Activated T-cell treated with anti-CD3 and anti-CD28 coated beads, Interleukin-2, amount 50 U/mL, for 48 hours (primary cell): ENCODE measurements at places on chromosomes 16 and 17.

GRCh38 chr17:33976831-33977230, 278.3 kb upstream of the CCL2 start:
- no peak for DNase-seq

GRCh38 chr17:45256114-45256966, 5.6 kb downstream of the SPATA32 start:
- no peak for DNase-seq

- no peak for DNase-seq
Measured at GRCh38 chr17:80198144-80198661, 21.9 kb downstream of the SGSH start.

DNA sequence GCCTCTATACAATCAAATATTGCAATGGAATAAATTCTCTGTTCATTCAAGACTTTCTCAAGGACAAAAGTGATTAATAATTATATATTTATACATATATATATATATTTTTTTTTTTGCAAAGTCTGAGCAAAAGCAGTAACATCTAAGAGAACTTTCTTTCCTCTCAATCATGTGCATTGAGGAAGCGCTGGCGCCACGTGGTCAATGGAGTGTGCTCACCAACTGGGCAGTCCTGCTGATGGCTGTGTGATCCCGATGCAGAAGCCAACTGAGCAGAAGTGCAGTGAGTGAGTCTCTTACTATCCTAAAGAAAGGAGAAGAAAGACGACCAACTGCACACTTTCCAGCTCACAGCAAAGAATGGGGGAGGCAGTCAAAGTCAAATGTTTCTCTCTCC, 37.2 kb upstream of the ULK2 start:
- DNase-seq = no peak

DNA sequence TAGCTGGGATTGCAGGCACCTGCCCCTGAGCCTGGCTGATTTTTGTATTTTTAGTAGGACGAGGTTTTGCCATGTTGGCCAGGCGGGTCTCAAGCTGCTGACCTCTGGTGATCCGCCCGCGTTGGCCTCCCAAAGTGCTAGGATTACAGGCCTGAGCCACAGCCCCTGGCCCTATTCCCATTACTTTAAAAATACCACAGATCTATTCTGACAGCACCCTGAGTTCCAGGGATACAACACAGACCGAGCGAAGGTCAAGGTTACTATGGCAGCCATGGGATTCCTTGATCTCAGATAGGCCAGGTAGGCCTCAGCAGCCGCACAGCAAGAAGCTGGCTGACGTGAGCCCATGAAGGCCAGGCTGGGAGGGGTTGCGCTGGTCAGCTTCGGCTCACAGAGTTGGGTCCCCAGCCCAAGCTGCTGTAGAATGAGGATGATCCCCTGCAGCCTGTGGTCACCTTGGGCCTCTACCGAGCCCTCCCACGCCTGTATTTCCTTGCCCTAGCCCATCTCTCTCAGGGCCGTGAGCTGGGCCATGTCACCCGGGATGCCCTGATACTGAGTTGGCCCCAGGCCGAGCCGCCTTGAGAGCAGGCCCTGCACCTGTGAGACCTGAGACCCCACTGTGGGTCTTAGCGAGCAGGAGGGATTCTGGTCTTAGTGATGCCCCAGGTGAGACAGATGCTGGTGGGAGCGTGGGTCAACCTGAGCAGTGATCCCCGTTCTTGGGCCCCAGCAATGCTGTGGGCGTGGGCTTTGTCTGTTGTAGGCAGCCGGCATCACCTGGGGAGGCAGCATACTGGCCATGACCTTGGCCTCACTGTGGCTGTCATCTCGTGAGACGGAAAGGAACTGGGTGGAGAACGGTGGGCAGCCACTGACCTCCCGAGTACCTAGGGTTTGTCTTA, 16.9 kb upstream of the RNF213 start:
- no peak for DNase-seq
